ENCODE measurements at places on chromosomes 16 and 17.

DNA sequence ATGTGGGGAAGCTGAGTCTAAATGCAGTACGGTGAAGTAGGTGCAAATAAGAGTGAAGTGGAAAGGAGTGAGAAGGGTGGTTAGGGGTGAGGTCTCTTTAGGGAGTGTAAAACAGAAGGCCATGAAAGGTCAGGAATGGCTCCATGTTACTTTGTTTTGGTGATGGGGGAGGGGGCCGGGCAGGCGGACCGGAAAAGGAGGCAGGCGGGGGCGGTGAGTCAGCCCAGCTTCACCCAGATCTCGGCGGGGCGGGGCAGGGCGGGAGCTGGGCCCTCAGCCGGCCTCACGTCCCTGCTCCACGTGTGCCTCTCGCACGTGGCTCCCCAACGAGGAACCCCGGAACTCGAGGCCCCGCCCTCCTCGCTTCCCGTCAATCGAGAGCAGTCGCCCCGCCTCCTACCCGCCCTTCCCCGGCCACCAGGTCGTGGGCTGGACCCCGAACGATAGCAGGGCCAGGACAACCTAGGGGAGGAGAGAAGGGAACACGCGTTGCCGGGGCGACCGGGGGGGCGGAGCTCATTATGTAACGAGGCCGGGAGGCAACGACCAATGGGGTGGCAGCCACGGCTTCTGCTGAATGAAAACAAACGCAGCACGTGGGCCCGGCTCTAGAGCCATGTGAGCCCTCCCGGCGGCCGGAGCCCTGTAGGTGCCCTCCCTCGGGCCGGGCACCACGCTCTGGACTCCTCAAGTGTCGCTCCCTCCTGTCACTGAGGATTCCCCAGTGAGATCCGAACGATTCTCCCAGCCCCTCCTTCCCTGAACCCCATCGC lies 1.4 kb downstream of the NR1D1 start:
- DNase-seq, result peak; percentile 94

GRCh38 chr17:77846531-77847085 lies 111.9 kb upstream of the TNRC6C start:
- no peak for DNase-seq

DNA sequence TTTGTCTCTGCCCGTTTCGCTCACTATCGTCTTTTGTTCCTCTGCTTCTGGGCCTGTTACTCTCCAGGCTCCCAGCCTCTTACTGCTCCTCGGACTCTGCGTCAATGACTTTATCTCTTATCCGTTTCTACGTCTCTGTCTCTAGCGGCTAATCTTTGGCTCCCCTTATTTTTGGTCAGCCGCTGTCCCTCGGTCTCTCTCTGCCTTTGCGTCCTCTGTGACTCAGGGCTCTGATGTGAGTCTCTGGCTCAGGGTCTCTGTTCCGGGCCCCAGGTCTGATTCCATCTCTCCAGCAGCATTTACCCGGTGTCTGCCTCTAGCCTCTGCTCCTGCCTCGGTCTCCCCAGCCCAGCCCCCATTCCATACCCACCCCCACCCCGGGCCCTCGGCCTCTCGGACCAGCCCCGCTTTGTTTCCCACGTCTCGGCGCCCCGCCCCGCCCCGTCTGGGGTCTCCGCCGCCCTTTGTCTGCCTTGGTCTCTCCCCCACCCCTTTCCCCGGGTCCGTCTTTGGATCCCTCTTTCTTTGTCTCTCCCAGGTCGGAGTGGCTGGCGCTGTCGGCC lies 547 bp upstream of the ZNF48 start:
- no peak for DNase-seq

DNA sequence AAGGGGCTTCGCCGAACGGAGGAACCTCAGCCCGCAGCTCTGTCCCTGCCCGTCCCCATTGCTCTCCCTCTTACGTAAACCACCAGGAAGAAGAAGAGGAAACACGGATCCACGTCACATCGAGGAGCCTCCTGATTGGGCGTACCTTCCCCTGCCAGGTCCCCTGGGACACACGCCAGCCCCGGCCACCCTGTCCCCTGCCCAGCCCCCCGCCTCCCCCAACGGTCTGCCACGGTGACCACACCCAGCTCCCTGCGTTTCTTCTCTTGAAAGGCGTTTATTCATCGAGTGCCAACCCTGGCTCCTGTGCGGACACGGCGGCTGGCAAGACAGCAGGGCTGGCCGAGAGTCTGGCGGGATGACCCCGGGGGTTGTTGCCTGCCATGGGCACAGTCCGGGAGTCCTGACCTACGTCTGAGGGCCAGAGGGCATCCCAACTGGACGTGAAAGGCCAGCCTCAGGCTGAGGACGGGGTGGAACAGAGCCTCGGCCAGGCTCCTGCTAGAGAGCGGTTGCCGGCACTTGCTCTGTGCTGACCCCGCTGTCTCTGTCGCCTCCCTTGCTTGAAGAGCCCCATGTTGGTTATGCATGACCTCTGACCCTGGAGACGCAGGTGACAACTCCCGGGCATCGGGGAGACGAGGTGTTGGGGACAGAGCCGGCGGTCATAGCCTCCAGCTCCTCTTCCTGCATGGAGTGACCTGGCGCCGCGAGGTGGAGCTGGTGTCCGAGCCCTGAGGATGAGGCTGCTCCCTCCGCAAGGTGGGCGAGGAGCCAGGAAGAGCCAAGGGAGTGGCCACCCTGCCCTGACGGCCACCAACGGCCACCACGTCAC lies 40.5 kb upstream of the ACSF3 start:
- no peak for DNase-seq

- no peak for DNase-seq
Measured at GRCh38 chr17:80822700-80823410, 168.8 kb upstream of the CHMP6 start.

- DNase-seq, result no peak
Measured at GRCh38 chr17:57622683-57623433, 122.2 kb downstream of the CCDC182 start.

Data from amygdala (tissue), 56 donors.